ENCODE measurements at places on chromosomes 3 and 15.

- no peak for DNase-seq
Observed at GRCh38 chr15:83721031-83721430, 67.1 kb downstream of the ADAMTSL3 start.

DNA sequence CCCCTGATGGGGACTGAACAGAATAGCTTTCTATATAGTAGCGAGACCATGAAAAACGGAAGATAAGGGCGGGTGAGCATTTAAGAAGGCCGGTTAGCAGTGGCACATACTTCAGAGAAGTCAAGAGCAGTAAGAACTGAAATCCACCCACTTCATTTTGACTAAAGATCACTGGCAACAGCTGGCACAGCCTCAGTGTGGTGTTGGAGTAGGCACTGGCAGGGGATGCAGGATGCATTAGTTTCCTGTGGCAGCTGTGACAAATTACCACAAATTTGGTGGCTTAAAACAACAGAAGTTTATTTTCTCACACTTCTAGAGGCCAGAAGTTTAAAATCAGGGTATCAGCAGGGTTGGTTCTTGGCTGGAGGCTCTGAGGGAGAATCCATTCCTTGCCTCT lies 176.5 kb downstream of the ADAMTSL3 start:
- no peak for DNase-seq

- no peak for DNase-seq
Observed at GRCh38 chr3:177878957-177879356, 657.3 kb upstream of the KCNMB2 start.

DNA sequence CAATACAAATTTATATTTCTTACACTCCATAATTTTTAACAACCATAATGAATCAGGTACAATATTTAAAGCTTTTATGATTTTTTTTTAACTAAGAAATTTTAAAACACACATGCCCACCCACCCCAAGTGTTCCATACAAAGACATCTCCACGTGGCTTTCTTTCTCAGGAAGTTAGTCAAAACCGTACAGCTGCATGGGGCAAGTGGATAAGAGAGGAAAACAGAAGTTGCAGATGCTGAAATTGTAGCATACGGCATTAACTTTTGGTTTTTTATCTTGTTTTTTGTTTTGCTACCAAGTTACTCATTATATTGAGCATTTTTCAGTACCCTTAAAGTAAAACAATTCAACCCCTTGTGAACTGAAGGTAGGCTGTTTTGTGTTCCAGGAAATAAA lies 14.8 kb downstream of the GNB4 start:
- peak; percentile 52 for DNase-seq

DNA sequence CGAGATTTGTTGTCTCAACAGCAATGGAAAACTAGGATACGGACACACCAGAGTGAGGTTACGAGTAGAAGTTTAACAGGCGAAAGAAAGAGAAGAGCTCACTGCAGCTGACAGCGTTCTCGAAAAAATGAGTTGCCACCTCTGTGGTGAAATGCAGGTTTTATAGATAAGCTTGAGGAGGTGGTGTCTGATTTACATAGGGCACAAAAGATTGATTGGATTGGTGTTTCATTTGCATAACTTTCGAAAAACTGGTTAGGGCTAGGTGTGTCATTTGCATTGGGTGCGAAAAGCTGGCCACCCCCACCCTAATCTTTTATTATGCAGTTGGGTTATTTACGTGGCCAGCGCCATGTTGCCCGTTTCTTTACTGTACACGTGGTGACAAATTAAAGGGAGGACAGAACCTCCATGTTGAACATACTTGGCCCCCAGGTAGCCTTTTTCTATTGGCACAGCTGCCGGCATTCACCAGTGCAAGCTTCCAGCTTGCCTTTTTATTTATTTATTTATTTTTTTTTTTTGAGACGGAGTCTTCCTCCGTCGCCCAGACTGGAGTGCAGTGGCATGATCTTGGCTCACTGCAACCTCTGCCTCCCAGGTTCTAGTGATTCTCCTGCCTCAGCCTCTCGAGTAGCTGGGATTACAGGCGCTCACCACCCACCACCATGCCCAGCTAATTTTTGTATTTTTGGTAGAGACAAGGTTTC lies 8.3 kb downstream of the IFT122 start:
- no peak for DNase-seq

GRCh38 chr3:139629033-139629432 lies 48.7 kb downstream of the NMNAT3 start:
- DNase-seq = peak; percentile 25

DNA sequence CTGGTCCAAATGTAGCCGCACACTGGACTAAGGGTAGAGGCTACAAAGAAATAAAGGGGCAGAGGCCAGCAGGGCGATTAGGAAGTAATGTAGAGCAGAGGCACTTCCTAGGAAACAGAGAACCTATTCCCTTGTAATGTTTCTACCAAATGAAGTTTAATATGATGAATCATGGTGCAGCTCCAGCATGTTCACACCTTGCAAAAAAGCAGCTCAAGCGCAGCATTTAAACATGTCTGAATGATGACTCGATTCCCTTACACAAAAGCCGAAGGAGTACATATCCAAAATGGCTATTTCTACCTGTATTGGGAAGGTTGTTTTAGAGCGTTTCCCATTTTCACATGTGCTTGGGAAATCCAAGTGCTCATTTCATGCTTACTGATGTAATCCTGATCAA lies 204.8 kb downstream of the MECOM start:
- no peak for DNase-seq

- DNase-seq = no peak
Observed at GRCh38 chr3:128884992-128885391, 5.6 kb downstream of the ACAD9 start.

GRCh38 chr3:130800829-130801228 lies 54.2 kb upstream of the PIK3R4 start:
- no peak for DNase-seq

DNA sequence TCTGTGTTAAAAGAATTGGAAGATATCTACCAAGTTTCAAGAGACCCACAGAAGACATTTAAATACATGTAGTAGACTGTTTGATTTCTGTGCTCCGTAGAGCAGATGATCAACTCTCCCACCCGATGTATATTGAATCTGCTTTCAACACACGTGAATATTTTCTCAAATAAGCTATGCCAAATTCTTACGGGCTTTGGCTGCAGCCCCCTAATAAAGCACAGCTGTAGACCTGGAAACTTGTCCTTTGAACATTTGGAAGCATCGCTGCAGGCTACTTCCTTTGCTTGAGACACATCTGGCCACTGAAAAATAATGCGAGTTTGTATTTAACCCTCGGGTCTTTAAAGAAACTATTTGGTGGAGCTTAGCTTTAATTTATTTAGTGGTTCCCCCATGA lies 98.3 kb upstream of the SELENOK start:
- DNase-seq = no peak
